ENCODE measurements at places on chromosomes 1 and 21. TPM values are rescaled to one million over a fixed set of nuclear protein-coding genes. Genes with fewer than 3 reads are reported as not detected.

The CDK18 gene
- total RNA-seq, result 0.28 TPM

The CELF3 gene
- not detected for total RNA-seq

The C1orf87 gene
- total RNA-seq, result not detected

- H3K27me3 ChIP-seq, result no peaks in the 10 kb centered on the region
- H3K4me1 ChIP-seq, result peaks cover 7% of the 10 kb centered on the region
- H3K4me3 ChIP-seq, result no peak overlapping the region
- H3K36me3 ChIP-seq, result no peaks in the 10 kb centered on the region
- H3K27ac ChIP-seq, result no peak overlapping the region
Measured at GRCh38 chr21:33690874-33691273, 48.6 kb downstream of the ITSN1 start.

- no peak overlapping the region for H3K27ac ChIP-seq
- DNase-seq, result no peak
- no peaks in the 10 kb centered on the region for H3K36me3 ChIP-seq
- no peaks in the 10 kb centered on the region for H3K4me1 ChIP-seq
- H3K4me3 ChIP-seq, result no peak overlapping the region
Measured at GRCh38 chr1:19926296-19927129, 3.1 kb upstream of the PLA2G2E start.

- peak; percentile 33 for DNase-seq
- H3K36me3 ChIP-seq, result no peaks in the 10 kb centered on the region
- H3K4me1 ChIP-seq, result peaks cover 6% of the 10 kb centered on the region
- no peak overlapping the region for H3K27ac ChIP-seq
- H3K4me3 ChIP-seq, result no peak overlapping the region
Measured at GRCh38 chr1:188958461-188959115, 1519.1 kb downstream of the BRINP3 start.

DNA sequence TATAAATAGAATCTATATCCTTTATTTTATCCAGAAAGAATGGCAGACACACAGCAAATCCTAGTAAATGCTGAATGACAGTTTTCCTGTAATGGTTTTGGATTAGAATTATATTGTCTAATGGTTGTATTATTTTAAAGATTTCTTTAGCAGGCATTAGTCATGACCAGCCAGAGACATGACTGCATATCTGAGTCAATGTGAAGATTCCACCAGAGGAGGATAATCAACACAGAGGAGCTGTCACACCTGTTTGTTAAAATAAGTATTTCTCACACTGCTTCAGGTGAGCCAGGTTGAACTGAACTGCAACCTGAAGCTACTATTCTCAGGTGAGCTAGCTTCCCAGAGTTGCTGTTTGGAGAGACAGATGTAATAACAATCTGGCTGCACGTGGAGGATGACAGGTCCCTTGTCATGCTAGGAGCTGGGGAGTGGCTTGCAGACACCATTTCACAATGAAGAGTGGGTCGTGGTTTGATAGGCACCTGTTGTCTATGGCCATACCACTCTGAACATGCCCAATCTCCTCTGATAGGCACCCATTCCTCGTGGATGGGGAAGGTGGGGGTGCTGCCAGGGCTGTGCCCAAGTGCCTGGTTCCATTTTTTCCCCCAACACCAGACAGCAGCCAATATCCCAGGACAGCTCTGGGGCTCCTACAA lies 94.3 kb downstream of the KCNJ6 start:
- DNase-seq, result peak; percentile 45
- peaks cover 9% of the 10 kb centered on the region for H3K4me1 ChIP-seq
- H3K27ac ChIP-seq, result no peak overlapping the region
- H3K4me3 ChIP-seq, result no peak overlapping the region

GRCh38 chr1:228104526-228105269 lies 1.6 kb upstream of the C1orf35 start:
- no peak overlapping the region for H3K4me3 ChIP-seq
- H3K27ac ChIP-seq, result no peak overlapping the region
- peaks cover 10% of the 10 kb centered on the region for H3K4me1 ChIP-seq
- DNase-seq, result no peak
- H3K36me3 ChIP-seq, result peaks cover 25% of the 10 kb centered on the region

GRCh38 chr1:205204552-205204951 lies 7.0 kb downstream of the DSTYK start:
- no peaks in the 10 kb centered on the region for H3K27me3 ChIP-seq
- no peak overlapping the region for H3K27ac ChIP-seq
- no peaks in the 10 kb centered on the region for H3K36me3 ChIP-seq
- H3K4me3 ChIP-seq, result no peak overlapping the region
- H3K4me1 ChIP-seq, result peaks cover 7% of the 10 kb centered on the region

GRCh38 chr1:220943319-220943996 lies 64.2 kb downstream of the HLX start:
- H3K27me3 ChIP-seq, result no peaks in the 10 kb centered on the region
- peaks cover 2% of the 10 kb centered on the region for H3K4me1 ChIP-seq
- no peak overlapping the region for H3K4me3 ChIP-seq
- no peak overlapping the region for H3K27ac ChIP-seq
- H3K36me3 ChIP-seq, result no peaks in the 10 kb centered on the region

All from IMR-90 (cell line).